Uterus (tissue), 4 donors: ENCODE measurements at places on chromosomes 2 and 18. TPM values are rescaled to one million over a fixed set of nuclear protein-coding genes. Genes with fewer than 3 reads are reported as not detected.

DNA sequence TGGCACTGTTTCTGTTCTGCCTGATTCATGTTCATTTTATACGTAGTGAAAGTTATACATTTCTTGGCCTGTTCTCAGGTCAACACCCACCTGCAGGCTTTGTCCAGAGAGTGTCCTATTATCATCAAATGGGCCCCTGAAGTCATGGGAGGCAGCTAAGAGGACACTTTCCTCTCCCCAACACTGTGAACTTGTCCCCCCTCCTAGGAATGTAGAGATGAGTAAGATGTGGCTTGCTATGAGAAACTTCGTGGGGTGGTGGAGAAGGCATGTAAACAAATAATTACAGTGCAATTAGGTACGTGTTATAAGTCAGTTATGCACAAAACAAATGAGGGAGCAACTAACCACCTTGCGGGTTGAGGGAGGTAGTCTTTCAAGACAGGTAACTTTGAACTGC is 57.9 kb downstream of the COL4A3 start:
- DNase-seq = no peak

- no peak for DNase-seq
Observed at GRCh38 chr2:44668336-44668735, 273.2 kb upstream of the SIX3 start.

GRCh38 chr2:6748406-6749067 is 117.2 kb downstream of the CMPK2 start:
- DNase-seq = no peak

DNA sequence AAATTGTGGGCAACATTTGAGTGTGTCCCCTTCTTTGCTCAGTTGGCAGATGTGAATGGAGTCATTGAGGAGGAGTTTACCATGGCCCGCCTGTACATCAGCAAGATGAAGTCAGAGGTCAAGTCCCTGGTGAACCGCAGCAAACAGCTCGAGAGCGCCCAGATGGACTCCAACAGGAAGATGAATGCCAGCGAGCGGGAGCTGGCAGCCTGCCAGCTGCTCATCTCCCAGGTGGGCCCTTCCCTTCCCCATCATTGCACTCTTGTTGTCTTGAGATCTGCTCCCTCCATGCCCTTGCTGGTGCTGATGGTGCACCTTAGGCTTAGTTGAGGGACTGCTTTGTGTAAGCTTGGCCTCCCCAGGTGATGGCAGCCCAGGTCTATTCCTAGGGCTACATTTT is 47.5 kb upstream of the LYPD6B start:
- no peak for DNase-seq

DNA sequence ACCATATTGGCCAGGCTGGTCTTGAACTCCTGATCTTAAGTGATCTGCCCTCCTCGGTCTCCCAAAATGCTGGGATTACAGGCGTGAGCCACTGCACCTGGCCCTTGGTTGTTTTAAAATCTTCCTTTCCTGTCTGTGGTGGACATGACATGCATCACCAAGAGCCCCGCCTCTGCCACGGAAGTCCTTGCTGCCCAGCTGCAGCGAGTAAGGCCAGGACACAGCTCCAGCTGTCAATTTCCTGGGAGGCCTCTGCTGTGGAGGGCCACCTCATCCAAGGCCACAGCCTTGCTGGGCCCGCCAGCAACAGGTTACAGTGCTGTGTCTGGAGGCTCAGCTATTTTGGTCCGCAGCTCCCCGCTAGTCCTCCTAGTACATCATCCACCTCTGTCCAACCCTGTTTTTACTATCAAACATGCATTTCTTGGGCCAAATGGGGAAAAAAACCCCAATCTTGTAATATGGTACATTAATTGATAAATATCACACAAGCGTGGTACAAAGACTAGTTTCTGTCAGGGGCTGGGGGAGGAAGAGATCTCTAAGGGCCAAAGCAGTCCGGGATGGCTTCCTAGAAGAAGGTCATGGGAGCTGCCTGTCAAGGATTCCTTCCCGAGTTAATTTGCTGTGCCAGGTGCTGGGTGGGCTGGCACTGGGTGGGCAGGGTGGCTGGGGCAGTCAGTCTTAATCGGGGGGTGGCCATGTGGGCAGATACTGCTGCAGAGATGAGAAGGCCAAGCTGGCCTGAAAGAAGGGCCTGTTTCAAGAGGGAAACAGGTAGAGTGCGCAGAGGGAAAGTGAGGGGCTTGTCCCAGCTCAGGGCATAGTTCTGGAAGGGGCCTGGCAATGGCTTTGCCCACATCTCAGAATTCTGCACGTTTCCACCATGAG is 100.5 kb downstream of the INHBB start:
- no peak for DNase-seq

DNA sequence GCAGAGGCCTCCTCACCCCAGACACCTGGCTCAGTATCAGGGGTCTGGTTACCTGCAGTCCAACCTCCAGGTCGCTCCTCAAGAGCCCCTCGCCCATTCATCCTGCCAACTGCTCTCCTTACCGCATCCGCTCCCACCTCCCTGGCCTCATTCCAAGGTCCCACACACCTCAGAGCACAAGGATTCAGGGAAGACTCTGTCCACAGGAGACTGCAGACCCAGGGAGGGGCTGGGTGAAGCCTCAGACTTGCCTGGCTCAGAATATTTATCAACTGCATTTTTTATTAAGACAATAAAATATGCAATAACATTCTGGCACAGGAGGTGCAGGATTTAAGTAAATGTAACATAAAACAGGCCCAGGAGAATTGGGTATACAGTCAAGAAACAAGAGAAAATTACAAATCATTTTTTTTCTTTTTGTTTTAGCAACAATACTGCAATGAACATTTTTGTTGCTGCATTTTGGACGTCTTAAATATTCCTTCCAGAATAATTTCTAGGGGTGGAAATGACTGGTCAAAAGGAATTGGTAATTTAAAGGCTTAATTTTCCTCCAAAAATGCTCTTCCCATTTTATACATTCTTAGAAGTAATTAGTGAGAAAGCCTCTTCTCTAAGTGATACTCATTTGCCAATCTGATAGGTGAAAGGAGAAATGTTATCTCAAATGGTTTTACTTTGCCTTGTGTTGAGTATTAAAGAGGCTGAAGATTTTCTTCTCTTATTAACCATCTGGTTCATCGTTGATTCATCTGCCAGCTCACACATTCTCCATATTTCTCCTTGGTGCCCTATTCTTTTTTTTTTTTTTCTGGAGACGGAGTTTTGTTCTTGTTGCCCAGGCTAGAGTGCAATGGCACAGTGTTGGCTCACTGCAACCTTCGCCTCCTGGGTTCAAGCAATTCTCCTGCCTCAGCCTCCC is 42.5 kb downstream of the TEX44 start:
- no peak for DNase-seq

GRCh38 chr18:21912339-21913239 is 172.0 kb downstream of the MIB1 start:
- no peak for DNase-seq

- DNase-seq = no peak
Observed at GRCh38 chr2:137380610-137381009, 583.7 kb upstream of the HNMT start.

GRCh38 chr2:120401275-120402066 is 55.5 kb downstream of the INHBB start:
- no peak for DNase-seq

DNA sequence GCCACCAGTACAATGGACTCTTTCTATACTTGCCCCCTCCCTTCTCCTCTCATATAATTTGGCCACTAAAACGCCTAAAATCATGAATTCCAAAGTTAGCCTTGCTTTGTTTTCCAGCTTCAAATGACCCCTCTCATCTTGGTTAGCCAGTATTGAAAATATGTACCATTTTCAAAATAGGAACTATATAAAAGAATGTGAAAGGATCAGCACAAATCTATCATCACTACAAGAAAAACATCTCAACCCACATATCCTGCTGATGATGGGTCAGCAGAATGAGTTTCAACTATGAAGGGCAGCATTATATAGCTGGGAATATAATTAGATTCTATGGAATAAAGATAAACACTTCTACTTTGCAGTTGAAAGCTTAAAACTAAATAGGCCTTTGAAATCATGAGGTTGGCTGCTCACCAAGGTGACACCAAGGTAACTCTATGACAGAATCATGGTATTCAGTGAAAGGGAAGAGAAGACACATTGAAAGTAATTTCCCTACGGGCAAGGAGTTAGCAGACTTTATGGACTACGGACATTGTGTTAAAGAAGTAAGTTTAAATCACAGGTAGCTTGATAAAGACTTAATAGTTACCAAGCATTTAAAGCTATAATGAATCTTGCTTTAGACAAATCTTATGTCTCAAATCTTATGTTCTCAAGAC is 873.0 kb downstream of the CPS1 start:
- no peak for DNase-seq

DNA sequence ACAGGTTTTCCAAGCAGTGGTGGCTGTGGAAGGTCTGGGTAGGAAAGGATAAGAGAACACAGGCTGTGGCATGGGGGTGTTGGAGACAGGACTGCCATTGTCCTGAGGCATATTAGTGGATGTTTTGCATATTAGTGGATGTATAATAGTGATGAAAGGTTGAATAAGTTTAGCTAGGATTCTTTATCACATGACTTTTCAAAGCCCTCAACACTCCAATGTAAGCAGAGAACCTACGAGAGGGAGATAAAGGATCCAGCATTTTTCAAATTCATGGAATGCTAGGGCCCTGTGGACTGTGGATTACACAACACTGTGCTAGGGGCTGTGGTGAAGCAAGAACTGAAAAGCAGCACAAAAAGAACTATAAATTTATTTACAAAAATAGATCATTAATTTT is 63.2 kb downstream of the POLE4 start:
- DNase-seq = no peak

GRCh38 chr2:152251811-152252210 is 76.2 kb upstream of the STAM2 start:
- DNase-seq = no peak

DNA sequence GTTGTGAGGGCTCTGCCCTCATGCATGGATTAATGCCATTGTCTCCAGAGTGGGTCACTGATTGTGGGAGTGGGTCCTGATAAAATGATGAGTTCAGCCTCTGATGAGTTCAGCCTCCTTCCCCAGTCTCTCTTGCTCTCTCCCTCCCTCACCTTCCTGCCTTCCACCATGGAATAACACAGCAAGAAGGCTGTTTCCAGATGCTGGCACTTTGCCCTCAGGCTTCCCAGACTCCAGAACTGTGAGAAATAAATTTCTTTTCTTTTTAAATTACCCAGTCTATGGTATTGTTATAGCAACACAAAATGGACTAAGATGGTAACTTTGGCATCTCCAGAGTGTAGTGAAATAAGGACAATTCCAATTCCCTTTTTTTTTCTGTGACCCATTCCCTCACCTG is 47.1 kb upstream of the MAP4K3 start:
- DNase-seq = no peak

- DNase-seq = peak; percentile 84
Observed at GRCh38 chr18:3450012-3450798, at the start of gene TGIF1. TSS of gene TGIF1 (plus strand) at chr18:3450172. CDS start at chr18:3450490, 318 bp downstream.

GRCh38 chr2:97348265-97348664 is 235.3 kb downstream of the ANKRD36 start:
- no peak for DNase-seq

DNA sequence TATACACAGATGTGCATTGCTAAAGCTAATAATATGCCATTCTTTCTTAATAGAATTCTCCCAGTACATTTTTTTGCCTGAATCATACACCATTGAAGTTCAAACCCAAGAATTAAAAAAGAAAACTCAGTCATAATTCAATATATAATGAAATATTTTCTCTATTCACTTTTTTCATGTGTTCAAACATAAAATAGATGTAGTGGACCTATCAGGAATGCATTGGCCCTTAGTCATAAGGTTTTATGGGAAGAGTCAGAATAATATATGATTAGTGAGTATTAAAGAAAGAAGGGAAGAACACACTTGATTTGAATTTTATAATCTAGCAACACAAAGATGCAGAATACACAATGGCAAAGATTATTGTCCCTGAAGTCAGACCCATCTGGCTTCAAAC is 297.0 kb upstream of the COL3A1 start:
- DNase-seq = no peak

- DNase-seq = no peak
Observed at GRCh38 chr2:128628996-128629395, 310.3 kb upstream of the HS6ST1 start.

GRCh38 chr2:18484625-18485024 is 75.8 kb downstream of the RDH14 start:
- DNase-seq = no peak

GRCh38 chr2:18932853-18933252 is 343.5 kb upstream of the NT5C1B start:
- no peak for DNase-seq

DNA sequence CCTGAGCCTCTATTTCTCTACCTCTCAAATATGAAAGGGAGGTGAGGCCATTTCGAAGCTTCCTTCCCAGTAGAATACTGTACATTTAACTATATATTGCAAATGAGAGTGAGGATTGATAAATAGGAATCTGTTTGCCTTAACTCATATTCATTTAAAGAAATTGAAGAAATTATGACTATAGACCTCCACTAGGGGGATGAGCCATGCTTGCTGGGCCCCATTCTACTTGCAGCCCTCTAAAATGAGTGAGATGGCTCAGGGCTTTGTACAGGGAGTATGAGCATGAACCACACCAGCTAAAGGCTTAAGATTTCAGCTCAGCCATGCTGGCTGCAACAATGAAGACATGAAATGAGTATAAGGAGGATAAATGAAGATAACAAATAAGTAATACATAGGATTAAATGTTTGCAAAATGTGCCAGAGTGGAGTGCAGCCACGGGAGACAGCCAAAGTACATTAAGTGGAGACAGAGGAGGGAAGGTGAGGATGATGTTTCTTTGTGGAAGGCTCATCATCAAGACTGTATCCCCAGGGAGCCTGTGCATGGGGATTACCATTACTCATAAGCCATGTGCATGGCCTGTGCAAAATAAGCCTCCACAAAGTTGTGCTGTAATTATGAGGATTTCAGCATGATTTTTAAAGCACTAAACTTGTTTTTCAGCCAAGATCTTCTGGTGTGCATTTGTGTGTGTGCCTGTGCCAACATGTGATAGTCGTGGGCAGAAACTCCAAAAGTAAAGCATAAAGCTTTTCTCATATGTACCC is 300.8 kb downstream of the CNTNAP5 start:
- no peak for DNase-seq

DNA sequence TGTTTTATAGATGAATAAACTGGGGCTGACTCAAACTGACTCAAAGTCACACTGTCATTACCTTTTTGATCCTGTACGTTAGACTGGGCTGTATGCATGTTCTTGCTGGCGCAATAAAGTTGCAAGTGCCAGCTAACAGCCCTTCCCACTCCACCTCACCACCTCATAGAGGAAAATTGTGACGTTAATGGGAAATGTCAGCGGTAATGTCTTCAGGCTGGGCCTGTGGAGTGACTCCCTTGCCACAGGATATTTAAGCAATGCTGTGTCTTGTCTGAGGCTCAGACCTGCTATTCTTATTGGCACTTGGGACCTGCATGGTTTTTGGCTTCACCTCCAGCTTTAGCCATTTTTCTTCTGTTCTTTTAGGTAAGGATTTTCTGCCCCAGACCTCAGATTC is 25.2 kb upstream of the CASP10 start:
- no peak for DNase-seq

- no peak for DNase-seq
Observed at GRCh38 chr2:241215421-241215820, 26.9 kb downstream of the ANO7 start.

LYPD1 gene
- 7.1 TPM for total RNA-seq

SP140L gene
- total RNA-seq = 7.5 TPM

EFHD1 gene
- 50.3 TPM for total RNA-seq

ARHGAP15 gene
- total RNA-seq = 4.4 TPM

SLC40A1 gene
- total RNA-seq = 142 TPM

PLEKHH2 gene
- total RNA-seq = 94.8 TPM

RNF181 gene
- 97.8 TPM for total RNA-seq

LYG1 gene
- total RNA-seq = 0.76 TPM

TMEM169 gene
- not detected for total RNA-seq

ELOA2 gene
- total RNA-seq = not detected

WDR43 gene
- total RNA-seq = 69.4 TPM

TEX44 gene
- not detected for total RNA-seq

AKAIN1 gene
- total RNA-seq = not detected

THSD7B gene
- total RNA-seq = 0.67 TPM
